ENCODE measurements at places on chromosomes 6 and 20.
A peak's percentile ranks its signal among the peaks of the same experiment; 100 is the strongest.

DNA sequence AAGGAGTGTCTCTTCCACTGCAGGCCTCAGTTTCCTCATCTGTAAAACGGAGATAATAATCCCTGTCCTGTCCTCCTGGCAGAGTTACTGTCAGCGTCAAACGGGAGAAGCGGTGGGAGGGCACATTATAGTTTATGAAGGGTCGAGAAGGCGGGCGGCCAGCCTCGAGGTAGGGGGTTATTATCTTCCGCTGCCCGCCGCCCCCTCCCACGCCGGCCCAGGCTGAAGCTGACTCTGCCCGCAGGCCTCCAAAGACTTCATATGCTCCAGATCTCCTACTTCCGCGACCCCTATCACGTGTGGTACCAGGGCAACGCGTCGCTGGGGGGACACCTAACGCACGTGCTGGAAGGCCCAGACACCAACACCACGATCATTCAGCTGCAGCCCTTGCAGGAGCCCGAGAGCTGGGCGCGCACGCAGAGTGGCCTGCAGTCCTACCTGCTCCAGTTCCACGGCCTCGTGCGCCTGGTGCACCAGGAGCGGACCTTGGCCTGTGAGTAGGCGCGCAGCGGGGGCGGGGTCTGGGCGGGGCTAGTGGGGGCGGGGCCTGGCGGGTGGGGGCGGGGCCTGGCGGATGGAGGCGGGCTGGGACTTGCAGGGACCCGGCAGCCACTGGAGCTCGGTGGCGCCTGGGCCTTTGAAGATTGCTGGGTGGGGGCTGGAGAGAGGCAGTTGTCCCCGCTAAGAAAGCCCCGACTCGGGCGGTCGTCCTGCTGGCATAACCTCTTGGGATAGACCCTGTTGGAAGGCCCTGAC, 2.8 kb downstream of the PROCR start:
- no peak for DNase-seq

- no peak for DNase-seq
Measured at GRCh38 chr6:146813554-146813953, 214.8 kb downstream of the ADGB start.

DNA sequence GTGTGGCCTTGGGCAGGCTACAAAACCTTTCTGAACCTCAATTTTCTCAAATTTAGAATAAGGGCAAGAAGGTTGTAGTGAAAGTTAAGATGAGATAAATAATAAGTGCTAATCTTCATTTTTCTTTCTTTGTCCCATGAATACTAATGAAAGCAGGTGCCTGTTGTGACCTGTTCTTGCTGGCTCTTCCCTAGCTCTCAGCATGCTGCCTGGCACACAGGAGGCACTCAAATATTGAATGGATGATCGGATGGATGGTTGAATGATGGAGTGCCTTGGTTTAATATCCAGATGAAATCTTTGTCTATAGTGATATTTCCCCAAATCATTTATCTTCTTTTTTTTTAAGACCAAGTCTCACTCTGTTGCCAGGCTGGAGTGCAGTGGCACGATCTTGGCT, 15.0 kb downstream of the PBOV1 start:
- DNase-seq = no peak

GRCh38 chr6:107441682-107442081, 17.7 kb downstream of the PDSS2 start:
- no peak for DNase-seq

DNA sequence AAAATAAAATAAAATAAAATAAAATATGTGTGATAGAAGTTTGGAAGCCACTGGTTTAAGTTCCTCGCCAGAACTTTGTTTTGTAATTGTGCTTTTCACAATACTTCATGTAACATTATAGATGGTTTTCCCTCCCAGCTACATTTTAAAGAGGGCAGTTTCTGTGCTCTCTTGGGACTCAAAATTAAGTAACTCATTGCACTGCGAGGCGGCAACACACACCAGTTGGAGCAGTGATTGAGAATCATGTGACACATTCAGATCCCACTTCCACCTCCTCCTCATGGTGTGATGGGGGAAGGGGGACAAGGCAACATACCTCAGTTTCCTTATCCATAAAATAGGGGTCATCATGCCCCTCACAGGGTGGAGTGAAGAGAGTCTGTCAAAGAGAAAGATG, 7.5 kb downstream of the C2 start:
- DNase-seq = no peak

DNA sequence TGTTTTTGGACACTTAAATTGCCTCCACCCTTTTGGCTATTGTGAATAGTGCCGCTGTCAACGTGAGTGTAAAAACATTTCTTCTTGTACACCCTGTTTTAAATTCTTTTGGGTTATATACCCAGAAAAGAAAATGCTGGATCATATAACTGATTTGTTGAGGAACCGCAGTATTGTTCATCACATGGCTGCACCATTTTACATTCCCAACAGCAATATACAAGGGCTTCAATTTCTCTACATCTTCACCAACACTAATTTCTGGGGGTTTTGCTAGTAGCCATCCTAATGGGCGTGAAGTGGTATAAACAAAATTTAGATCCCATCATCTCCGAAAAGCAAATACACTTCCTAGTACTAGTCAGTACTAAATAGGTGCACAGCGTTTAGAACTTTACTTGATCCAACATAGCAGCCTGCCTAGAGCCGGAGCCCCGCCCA, 579 bp upstream of the BPHL start:
- no peak for DNase-seq

- no peak for DNase-seq
Measured at GRCh38 chr6:20202324-20202658, 10.0 kb downstream of the MBOAT1 start.

DNA sequence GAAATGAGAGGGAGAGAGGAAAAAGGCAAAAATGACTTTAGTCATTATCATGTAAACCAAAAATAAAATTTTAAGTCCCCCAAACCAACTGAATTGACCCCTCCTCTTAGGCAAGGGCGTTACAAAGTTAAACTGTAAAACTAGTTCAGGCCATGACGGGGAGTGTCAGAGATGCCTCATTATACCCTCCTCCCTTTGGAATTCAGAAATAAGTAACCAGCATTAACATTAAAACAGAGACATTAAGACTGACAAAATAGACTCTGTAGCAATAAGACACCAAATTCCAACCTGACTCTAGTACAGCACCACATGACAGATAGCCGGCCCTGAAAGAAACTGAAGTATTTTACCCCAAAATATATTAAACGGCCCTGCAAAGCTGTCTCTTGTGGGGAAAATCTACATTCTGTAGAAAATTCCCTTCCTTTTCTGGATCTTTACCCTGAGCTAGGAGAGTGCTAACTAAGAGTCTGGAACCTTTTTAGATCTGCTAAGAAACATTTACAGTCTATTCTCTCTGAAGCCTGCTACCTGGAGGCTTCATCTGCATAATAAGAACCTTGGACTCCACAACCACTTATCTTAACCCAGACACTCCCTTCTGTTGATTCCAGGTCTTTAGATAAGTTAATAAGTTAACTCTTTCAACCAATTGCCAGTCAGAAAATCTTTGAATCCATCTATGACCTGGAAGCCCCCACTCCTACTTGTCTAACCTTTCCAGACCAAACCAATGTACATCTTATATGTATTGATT, 150.7 kb downstream of the PKHD1 start:
- peak; percentile 32 for DNase-seq

- DNase-seq = no peak
Measured at GRCh38 chr20:46057856-46058598, 29.0 kb downstream of the SLC12A5 start.

DNA sequence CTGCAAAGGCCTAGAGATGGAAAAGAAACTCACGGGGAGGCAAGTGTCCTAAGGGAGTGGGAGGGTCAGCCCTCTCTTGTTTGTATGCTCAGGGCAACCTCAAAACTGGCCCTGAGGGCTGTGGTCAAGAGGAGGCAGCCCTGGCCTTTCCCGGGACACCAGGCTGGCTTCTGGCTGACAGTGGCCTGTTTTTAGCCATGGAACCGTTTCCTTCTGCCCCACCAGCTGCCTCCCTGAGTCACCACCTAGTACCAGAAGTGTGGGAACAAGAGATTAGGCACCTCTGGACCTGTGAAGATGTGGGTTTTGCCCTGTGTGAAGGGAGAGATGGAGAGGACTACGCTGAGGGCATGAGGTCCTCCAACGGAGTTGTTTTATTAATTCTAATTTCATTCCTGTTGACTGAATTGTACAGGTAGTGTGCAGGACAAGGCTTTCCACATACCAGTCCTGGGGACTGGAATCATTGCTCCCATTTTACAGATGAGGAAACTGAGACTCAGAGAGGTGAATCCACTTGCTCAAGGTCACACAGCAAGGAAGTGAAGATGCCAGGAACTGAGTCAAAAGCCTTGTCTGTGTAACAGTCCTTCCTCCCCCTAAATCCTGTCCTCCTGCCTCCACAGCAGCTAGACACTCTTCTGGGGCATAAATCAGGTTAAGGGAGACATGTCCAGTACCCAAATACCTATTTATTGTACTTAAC, 5.5 kb downstream of the FOXS1 start:
- DNase-seq = no peak

DNA sequence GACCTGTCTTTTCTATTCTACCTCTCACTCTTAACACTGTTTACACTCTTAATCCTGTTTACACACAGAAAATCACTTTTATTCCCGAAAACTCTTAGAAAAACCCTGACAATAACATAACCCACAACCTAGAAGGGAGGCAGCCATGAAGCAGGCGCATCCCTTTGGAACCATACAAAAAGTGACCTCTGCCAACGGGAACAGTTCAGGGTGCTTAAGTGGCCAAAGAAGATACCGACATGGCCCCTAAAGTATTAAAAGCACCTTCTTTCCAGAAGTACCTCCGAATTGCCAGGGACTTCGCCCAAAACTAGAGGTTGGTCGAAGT, 490 bp downstream of the MMUT start:
- no peak for DNase-seq

GRCh38 chr6:91099479-91099878, 512.6 kb upstream of the MAP3K7 start:
- DNase-seq = no peak

- peak; percentile 18 for DNase-seq
Measured at GRCh38 chr20:13681248-13682125, 42.8 kb upstream of the TASP1 start.

GRCh38 chr20:24950128-24950835, 1.2 kb downstream of the CST7 start:
- no peak for DNase-seq

DNA sequence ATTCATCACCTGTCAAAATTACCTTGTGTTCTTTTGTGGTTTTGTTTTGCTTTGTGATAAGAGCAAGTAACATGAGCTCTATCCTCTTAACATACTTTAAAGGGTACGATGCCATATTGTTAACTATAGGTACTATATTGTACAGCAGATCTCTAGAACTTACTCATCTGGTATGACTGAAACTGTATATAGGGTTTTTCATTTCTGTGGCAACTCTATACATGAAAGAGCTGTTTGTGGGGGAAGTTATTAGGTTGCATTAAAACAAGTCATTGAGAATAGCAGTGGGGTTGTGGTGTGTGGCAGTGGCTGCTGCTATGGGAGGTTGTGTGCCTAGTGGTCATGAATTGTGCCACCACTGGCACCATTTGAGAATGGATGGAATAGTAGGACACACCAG, 268.4 kb downstream of the KCNQ5 start:
- DNase-seq = no peak

GRCh38 chr6:161400671-161401070, 126.8 kb upstream of the AGPAT4 start:
- DNase-seq = no peak

DNA sequence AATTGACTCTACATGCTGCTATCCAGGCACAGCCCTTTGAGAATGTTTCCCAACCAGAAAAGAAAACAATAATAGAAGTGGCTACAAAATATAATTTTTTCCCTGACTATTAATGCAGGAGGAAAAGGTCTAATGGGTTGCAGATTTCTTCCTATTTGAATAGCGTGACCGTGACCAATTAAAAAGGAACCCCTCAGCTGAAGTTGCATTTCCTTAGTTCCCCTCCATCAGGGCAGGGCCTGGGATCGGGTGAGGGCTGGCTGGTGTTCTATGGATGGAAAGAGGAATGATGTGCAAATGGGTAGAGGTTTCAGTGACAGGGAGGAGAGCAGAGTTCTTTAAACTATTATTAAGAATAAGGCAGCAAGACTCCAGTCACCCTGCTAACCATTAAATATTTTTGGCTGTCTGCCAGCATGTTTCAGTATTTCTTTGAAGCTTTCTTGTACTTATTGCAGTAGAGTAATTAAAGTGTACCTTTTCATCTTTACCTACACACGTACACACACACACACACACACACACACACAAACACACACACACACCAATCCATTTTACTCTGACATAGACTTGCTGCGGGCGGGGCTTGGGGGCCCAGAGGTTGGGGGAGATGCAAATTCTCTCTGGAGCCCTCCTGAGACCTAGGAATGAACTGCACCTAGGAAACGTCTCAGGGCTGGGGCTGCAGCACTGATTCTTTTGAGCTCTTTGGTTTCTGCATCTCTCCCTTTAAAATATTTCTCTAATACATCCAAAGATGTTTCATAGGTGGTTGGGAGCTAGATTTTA, 154.8 kb upstream of the SLC35B3 start:
- no peak for DNase-seq

DNA sequence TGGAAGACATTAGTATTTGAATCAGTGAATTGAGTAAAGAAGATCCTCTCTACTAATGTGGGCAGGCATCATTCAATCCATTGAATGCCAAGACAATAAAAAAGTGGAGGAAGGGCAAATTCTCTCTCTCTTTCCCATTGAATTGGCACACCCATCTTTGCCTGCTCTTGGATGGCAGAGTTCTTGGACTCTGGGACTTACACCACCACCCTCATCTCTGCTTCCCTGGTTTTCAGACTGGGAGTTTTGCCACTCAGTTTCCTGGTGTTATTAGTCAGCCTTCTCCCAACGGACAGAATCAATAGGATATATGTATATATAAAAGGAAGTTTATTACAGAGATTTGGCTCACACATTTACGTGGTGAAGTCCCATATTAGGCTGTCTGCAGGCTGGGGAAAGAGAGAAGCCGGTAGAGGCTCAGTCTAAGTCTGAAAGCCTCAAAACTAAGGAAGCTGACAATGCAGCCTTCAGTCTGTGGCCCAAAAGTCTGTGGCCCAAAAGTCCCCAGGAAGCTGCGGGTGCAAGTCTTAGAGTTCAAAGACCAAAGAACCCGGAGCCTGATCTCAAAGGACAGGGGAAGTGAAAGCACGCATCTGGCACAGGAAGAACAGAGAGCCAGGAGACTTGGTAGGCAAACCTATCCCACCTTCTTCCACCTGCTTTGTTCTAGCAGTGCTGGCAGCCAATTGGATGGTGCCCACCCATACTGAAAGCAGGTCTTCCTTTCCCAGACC, 64.4 kb downstream of the SMPDL3A start:
- no peak for DNase-seq

- no peak for DNase-seq
Measured at GRCh38 chr20:2485080-2485479, 14.5 kb upstream of the SNRPB start.

- DNase-seq = no peak
Measured at GRCh38 chr6:16519265-16520242, 241.7 kb downstream of the ATXN1 start.
